Pons (tissue), 1 donor: ENCODE measurements at places on chromosomes 6 and 20.
A peak's percentile ranks its signal among the peaks of the same experiment; 100 is the strongest.

GRCh38 chr6:3237761-3238662 is 10.6 kb upstream of the TUBB2B start:
- DNase-seq: no peak

GRCh38 chr6:79750806-79751205 is 119.7 kb downstream of the SH3BGRL2 start:
- DNase-seq: no peak

DNA sequence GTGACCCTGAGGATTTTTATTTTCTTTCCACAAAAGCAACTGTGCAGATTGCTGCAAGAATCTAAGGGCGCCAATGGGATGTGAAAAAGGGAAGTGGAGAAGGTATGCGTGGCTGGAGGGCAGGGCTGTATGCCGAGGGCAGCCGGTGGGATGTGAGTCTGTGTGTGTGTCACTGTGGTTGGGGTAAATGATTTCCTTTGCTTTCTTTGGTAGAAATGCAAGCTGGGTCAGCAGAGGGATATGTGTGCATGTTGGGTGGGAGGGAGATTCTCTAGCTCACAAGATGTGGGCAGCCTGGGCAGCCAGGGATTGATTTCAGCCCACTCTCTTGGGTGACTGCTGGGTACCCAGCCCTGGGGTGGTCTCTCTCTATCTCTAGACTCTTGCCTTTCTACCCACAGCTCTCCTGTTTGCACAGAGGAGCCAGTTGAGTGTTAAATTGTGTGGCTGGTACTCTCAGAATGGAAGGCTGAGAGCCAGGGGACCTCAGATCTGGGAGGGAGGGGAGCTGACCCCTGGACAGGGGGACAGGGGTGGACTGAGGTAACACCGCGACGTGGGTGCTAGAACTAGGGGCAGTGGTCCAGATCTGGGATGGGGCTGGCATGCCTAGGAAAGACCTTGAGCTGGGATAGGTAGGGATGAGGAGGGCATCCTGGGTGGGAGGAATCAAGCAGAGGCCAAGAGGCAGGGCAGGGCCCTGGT is 136.8 kb upstream of the RNF24 start:
- DNase-seq: peak; percentile 52

DNA sequence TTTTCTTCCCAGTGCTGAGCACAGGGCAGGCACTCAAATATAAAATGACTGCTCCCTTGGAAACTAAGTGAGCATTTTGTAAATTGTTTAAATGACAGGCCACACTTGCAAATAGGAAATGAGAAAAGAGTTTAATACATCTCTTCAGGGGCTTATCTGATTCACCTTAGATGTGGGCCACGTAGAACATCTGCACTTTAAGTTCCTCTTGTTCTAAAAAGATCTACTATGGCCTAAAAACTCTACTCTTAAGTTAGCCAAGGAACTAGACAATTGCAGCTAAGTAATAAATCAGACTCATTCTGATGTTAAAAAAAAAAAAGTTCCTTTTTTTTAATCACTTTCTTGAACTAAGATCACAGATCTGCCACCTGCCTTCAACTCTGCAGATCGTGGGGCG is 126.3 kb downstream of the KIF16B start:
- no peak for DNase-seq

GRCh38 chr20:48763216-48763914 is 64.4 kb downstream of the PREX1 start:
- no peak for DNase-seq

- DNase-seq: no peak
Measured at GRCh38 chr6:161736781-161737292, 463.0 kb upstream of the AGPAT4 start.

DNA sequence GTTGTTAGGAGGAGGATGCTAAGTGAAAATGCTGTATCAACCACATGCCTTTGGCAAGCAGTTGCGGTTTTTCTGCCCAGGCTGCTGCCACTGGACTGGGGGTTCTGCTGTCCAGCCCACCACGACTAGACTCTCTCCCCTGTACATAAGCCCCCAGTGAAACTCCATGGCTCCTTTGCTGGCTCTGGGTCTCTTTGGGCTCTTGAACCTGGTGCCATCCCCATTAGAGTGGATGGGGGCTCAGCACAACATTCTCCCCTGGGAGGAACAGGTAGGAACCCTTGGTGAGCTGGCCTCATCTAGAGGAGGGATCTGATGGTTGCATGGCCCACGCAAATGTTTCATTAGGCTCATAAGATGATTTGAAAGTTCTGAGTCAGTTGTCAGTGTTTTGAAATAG is 204.8 kb upstream of the KCNG1 start:
- no peak for DNase-seq

GRCh38 chr6:49856282-49856681 is 10.1 kb downstream of the CRISP1 start:
- DNase-seq: no peak

GRCh38 chr6:31896856-31897611 is 464 bp downstream of the EHMT2 start:
- DNase-seq: no peak

DNA sequence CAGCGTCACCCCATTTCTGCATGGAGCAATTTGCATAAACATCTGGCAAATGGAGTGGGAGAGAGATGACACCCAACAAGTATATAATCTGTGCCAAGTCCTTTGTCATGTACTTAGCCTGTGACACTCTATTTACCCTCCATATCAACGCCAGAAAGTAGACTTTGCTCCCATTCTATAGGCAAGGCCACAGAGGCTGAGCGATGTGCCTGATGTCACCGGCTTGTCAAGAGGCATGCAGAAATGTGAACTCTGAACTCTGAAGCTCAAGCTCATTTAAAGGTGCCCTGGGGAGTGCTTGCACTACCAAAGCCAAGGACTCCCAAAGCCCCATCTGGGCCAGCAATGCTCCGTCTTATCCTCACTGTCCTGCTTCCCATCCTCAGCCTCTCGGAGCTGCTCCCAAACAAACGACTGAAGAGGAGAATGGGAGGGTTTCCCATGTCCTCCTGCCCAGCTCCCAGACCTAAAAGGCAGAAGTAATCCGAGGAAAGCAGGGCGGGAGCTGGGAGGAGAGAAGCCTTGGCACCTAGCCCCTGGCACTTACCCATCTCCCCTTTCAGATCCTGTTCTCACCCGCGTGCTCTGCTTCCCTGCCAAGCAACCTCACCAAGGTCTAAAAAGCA is 9.2 kb downstream of the CPNE5 start:
- peak; percentile 63 for DNase-seq

DNA sequence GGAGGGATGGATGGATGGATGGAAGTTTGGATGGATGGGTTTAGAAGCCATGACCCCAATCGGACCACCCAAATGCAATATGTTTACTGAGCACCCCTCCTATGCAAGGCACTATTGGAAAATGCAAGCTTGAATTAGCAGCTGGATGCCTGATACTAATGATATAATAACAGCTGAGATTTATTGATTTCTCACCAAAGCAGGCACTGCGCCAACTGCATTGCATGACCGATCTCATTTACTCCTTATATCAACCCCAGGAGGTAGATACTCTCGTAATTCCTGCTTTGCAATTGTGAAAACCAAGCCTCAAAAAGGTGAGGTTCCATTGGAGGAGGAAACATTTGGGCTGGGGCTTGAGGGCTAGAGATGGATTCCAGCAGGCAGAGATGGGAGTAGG is 89.7 kb downstream of the KCNB1 start:
- no peak for DNase-seq

GRCh38 chr20:62614961-62615680 is 27.2 kb upstream of the SLCO4A1 start:
- DNase-seq: no peak

DNA sequence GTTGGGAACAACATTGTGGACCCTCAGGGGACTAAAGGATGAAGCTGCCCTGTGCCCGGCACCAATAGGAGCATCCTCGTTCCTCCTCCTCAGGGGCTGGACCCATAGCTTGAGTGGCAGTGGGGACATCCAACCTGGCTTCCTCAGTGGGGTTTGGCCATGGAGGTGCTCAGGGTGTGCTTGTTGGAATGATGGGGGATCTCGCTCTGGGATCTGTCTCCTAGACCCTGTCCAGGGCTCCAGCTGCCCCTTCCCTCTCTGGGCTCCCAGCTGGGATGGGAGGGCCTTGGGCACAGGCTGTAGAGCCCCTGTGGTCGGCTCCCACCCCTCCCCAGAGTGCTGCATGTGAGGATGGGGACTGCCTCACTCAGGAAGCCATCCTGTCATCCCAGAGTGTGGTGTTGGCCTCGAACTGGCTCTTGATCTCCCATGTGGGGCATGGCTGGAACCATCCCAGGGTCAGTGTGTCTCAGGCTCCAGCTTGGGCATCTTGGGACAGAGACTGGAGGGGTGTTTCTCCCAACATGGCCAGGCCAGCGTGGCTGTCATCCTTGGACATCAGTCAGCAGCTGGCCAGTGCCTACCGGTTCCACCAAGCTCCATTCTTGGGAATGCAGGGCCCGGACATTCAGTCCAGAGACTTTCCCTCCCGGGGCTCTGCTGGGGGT is 9.5 kb upstream of the MYT1 start:
- DNase-seq: no peak

DNA sequence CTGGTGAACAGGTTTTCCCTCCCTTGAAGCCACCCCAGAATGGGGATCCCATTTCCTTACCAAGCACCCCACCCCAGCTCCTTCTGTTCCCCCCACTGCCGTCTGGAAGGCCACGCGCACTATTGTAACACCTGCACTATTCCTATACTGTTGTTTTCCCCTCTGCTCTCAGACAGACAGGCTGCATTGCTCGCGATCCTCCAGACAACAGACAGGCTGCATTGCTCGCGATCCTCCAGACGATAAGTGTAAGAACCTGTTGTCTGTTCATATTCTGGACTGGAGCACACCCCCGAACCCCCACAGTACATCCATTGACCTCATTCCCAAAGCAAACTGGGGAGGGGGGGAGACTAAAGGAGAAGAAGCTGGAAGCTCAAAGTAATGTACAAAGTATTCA is 72.7 kb downstream of the LY86 start:
- no peak for DNase-seq

DNA sequence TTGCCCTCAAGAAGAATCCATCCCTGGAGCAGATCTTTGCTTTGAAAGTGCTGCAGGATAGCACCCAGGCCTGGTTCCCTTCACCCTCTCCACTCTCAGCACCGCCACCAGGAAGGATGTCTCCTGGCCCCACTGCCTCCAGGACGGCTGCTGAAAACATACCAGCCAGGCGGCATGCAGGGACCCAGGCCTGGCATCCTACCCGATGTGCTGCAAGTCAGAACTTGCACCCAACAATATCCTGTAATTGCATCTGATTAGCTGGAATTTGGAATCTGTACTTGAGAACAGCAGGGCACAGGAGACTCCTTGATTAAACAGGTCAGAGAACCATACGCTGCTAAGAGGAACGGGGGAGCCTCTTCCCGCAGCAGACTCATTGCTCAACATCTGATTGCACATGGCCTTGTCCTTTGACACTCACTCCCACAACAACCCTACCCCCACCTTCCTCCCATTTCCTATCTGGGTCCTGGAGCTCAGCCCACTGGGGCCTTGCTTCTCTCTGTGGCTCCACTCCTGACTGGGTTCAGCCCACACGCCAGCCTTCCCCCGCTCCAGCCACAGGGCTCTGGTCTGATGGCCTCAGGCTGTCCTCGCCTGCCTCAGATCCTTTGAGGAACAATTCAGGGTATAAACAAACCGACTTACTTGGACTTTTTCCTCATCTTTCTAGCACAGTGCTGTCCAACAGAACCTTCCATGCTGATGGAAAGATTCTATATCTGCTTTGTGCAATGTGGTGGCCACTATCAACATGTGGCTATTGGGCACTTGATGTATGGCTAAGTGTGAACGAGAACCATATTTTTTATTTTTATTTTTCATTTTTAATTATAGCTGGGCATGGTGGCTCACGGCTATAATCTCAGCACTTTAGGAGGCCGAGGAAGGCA is 78.0 kb downstream of the FGD2 start:
- DNase-seq: peak; percentile 82

- DNase-seq: no peak
Measured at GRCh38 chr6:35787266-35788218, 6.7 kb downstream of the CLPSL1 start.

- DNase-seq: no peak
Measured at GRCh38 chr20:63369724-63370617, 8.8 kb upstream of the CHRNA4 start.

DNA sequence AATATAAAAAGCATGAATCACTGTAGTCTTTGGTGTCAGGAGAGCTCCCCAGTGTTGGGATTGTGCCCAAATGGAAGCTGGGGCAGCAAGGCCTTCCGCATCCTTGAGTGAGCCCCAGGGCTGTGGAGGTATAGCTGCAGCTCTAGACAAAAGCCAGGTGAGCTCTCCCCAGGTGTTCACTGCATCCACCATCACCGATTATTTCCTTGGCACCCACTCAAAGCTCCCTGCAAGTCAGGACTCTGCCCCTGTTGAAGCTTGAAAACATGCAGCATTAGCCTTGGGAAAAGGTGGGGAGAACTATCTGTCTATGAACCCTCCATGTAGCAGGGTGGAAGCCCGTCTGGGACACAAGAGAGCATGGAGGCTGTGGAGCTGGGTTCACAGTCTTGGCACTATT is 228.8 kb downstream of the BMP7 start:
- no peak for DNase-seq

DNA sequence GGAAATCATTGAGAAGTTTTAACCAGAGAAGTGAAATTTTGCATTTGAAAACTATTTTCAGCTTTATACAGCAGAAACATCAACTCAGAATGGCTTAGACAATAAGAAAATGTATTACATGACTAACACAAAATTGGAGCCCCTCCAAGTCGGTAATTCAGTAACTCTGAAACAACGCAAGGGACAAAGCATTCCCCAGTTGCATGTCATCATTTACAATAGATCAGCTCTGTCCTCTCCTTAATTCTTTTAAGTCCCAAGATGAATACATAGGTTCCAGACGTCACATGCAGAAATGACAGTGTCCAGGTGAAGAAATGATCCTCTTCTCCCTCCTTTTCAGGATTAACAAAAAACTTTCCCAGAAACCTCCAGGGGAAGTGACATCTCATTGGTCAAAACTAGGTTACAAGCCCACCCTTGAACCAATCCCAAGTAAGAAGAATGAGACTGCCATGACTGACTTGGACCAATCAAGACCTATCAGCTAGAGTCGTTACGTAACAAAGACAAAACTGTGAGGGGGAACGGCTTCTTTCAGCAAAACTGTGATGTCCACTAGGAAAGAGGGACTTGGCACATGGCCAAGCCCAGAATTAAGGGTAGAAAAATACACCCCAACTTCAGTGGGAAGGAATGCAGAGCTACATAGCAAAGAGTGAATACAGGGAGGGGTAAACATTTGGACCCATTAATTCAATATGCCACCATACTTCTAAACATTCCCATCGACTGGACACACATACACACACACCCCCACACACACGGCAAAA is 149.8 kb upstream of the PRND start:
- DNase-seq: no peak

GRCh38 chr20:35788796-35789195 is 17.0 kb downstream of the PHF20 start:
- DNase-seq: no peak

DNA sequence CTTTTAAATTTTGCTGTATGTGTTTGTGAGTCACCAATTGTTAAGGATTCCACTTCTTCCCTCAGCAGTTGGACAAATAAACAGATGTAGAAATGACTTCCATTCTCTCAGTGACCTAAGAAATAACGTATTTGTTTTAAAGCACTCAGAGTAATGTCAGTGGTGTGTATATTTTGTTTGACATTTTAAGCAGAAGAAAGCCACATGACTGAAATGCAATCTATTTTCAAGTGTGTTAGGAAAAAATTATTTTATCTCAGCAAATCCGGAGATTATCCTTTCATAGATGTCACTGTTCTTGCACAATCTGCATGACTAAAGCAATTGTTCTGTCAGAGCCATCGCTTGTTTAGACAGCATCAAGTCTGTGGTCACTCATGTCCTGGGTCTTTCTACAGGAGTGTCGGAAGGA is 77.1 kb downstream of the JAG1 start:
- DNase-seq: peak; percentile 65
